ENCODE measurements at places on chromosomes 1 and 21.

DNA sequence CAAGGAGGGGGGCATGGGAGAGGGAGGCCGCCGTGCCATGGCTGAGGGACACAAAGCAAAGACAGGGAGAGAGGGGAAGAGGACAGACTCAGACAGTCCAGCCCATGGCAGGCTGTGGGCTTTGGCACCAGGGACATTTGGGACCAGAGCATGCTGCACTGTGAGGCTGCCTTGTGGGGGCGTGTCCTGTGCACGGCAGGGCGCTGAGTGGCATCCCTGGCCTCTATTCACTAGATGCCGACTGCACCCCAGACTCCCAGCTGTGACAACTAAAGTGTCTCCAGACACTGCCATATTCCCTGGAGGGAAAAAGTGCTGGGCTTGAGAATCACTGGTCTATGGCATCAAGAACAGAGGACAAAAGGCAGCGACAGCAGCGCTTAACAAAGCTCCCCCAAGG is 18.6 kb upstream of the PRDM15 start:
- no peak for DNase-seq

- DNase-seq, result peak; percentile 57
Measured at GRCh38 chr1:178501705-178502329, 5.1 kb upstream of the CLEC20A start.

DNA sequence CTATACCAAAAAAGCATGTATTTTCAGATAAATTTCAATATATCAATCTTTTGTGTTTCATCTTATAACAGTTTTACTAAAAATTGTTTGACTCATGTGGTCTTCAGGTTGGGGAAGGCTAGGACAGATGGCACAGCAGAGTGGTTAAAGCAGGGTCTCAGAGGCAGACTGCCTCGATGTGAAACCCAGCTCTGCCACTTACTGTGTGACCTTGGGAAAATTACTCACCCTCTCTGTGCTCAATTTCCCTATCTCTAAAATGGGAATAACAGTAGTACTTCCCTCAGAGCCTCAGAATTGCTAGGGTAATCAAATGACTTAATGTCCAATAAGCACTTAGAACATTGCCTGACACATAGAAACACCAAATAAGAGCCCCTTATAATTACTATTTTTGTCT is 262.1 kb upstream of the FMN2 start:
- no peak for DNase-seq

DNA sequence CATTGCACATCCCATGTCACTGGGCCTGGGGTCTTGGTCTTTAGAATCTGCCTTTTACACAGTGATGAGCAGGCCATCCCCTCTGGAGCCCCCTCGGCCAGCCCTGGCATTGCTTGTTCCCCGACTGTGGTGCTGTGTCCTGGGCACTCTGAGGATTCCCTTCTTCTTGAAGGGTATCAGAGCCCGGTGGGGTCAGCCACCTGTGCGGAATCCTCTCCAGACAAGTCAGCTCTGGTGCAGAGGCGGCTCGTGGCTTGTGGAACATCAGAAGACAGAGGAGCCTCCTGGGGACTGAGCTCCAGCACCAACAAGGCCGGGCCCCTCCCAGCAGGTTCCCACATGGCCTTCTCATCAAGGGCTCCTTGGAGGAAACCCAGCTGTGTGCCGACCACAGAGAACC is 57.9 kb upstream of the AJAP1 start:
- DNase-seq, result peak; percentile 10

DNA sequence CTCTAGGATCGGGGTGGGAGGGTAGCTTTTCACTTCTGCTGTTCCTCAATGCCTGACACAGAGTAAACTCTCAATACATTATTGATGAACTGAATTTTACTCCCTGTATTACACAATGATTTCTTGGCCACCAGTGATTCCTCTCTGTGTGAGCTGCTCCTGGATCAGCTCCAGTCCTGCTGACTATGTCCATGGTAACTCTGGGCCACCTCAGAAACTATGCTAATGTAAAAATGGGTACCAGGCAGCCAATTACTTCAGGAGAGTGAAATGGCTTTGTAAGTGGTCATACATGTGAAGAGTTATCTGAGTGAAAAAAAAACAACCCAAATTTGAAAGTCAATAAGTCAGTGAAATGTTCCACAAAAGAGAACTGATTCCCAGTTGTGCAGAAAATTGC is 311.0 kb downstream of the KCNH1 start:
- no peak for DNase-seq

DNA sequence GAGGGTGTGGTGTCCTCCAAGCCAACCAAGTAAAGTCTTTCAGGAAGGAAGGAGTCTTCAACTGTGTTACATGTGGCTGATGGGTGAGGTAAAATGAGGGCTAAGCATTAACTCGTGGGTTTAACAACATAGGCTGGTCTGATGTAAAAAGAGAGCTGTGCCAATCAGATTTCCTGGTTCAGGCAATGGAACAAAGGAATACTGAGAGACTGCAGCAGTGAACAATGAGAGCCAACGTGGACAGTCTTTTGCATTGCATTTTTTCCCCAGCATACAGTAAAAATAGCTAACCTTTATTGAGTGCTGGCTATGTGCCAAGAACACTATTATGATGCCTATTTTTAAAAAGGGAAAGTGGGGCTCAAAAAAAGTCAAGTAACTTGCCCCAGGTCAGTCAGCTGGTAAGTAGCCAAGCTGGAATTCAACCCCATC is 31.1 kb downstream of the DLGAP3 start:
- no peak for DNase-seq

GRCh38 chr1:62288224-62288623 is 31.0 kb downstream of the KANK4 start:
- DNase-seq, result no peak

DNA sequence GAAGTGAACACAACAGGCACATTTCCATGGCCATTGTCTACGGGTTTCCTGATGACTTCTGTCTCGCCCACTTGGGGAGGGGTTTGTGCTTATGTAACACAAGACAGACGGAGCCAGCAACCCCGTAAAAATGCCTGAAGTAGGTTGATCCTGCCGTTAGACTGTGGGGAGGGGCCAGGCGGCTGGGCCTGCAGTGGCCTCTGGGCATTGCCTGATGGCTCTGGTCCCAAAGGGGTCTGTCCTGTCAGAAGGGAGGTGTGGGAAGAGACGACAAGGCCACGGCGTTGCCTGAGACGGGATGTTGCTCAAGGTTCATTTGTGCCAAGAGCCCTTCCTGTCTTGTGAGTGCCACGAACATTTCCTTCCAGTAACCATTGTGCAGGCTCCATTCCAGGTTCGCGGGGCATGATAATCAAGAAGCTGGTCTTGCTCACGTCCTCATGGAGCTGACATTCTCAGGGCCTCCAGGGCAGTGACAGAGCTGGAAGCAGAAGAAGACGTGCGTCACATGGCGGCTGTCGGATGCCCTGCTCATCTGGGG is 44.7 kb downstream of the ABCG1 start:
- peak; percentile 52 for DNase-seq

- no peak for DNase-seq
Measured at GRCh38 chr1:217660353-217661062, 29.4 kb downstream of the SPATA17 start.

DNA sequence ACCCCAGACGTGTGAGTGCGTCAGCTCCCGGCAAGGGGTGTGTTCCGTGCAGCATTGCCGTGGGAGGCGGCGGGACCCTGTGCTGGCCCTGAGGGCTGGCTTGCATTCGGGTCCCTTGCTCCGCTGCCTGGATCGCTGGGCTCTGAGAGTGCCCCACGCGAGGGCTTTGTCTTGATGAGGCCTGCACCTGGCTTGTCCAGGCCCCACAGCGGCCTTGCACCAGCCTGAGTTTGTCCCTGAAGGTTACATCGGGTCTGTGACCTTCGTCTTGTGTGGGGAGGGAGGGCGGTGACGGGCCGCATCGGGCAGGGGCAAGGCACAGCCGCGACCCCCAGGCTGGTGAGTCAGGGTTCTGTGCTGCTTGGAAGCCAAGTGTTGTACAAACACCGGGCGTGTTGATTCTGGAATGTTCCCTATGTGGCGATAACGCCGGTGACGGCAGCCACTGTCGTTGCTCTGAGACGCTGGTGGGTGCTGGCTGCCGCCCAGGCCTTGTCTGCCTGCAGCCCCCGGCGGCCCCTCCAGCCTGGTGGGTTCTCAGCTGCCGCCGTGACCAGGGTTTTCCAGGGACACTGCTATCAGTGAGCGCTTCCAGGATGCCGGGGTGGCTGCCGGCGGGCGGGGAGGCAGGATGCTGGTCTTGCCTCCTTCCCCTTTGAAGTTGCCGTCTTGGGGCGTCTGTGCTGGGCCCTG is 42.9 kb downstream of the SLX9 start:
- no peak for DNase-seq

GRCh38 chr1:113975211-113975895 is 3.9 kb upstream of the OLFML3 start:
- DNase-seq, result no peak

DNA sequence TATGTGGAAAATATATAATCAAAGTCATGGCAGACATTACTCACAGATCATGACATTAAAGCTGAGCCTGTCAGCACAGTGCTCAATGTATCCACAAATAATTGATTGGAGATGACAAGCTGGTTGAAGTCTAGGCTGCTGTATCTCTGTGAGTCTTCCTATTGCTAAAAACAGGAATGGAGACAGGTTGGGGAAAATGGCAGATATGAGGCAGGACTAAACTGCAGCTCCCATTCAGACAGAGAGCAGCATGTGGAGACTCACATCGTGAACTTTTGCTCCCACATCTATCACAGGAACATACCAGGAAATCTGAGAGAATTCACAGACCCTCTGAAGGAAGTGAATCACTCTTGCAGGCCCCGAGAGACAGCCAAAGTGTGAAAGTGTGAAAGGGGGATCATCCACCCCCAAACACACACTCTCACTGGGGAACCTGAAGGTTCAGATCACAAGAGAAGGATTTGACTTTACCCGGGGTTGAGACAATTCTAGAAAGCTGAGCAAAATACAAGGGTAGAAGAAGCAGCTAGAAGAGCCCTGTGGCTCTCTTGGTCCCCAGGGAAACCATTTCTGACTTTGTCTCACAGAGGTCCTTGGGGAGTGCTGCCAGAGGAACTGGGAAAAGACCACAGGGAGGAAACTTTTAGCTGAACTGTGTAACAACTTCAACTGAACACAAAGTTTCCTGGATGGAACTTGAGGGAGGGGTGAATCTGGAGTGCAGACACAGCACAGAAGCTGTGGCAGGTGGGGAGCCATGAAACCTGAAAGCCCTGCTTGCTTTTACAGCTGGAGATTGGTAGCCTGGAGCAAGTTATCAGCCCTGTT is 173.4 kb downstream of the S1PR1 start:
- no peak for DNase-seq

DNA sequence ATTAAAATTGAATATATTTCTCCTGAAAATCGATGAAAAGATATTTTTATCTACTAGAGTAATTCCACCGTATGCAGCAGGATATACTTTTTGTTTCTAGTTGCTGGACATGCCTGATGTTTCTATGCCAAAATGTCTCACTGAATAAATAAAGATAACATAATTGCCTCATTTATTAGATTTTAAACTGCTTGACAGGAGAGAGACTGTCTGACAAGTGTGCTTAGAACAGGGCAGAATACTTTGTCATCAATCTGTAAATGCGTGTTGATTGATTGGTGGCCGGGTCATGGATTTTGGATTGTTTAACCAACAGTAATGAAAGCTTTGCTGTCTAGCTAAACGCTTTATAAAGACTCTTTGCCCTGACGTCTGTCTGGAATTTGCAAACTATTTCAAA is 339.0 kb downstream of the CHRM3 start:
- DNase-seq, result no peak

- DNase-seq, result no peak
Measured at GRCh38 chr1:222898191-222898527, 83.3 kb downstream of the DISP1 start.

DNA sequence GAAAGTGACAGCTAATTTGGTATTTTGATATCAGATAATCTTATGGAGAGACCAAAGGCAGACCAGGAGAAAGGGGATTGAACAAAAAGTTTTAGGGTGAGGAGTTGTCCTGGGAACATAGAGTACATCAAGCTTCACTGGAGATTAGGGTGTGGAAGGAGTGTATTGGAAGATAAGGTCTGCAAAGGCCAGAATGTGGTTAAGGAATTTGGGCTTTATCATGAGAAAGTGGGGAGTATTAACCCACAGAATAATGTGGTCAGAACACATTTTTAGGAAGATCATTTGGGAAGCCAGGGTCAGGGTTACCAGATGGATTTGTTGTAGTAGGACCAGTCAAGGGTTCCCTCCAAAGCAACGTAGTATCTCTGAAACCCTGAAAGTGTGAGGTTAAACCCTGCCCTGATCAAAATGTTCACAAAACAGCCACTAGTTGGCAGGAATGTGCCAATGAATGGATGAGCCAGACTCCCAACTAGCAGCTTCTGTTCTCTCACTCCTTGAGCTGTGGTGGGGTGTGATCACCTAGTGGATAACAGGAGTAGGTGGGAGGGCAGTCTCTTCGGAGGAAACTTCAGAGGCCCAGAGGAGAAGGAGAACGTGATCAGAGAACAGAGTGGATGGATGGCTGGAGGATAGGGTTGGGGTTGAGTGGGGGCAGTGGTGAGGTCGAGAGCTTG is 35.8 kb downstream of the SLC2A1 start:
- peak; percentile 89 for DNase-seq

GRCh38 chr1:156500543-156500792 is at the start of gene MEF2D:
TSS of gene MEF2D (minus strand) at chr1:156500775. CDS start at chr1:156483292, 17,483 bp downstream.
- no peak for DNase-seq

DNA sequence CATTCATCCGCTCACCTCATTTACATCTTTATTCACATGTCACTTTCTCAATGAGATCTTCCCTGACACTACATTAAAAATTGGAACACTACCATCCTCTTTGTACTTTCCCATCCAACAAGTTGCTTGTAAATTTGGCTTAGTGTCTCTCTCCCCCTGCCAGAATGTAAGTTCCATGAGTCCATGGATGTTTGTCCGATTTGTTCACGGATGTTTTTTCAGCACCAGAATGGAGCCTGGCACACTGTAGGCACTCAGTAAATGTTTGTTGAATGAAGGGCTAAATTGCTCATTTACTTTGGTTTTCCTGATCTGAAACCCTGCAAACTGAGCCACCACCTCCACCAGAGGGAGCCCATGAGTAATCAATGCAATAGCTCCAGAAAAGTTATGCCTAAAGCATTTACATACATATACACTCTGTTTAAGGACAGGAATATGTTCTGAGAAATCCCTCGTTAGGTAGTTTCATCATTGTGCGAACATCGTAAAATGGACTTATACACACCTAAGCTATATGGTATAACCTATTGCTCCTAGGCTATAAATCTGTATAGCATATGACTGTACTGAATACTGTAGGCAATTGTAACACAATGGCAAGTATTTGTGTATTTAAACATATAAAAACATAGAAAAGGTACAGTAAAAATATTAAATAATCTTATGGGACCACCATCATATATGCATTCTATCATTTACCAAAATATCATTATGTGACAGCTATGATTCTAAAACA is 2.8 kb upstream of the EYA3 start:
- DNase-seq, result peak; percentile 75

DNA sequence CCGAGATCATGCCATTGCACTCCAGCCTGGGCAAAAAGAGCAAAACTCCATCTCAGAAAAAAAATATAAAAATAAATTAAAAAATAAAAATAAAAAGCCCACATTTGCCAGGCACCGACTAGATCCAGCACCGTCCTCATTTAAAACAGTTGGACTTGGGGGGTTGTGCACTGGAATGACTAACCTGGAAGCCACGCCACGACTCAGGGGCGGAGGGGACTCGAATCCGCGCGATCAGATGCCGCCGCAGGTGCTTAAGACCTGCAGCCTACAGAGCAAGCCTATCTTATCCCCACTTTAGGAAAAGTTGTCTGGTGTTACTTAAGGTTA is 38.5 kb downstream of the ZBTB8OS start:
- DNase-seq, result no peak
